ENCODE measurements at places on chromosomes 13 and 19.
A peak's percentile ranks its signal among the peaks of the same experiment; 100 is the strongest.

- DNase-seq: no peak
These were observed 27.4 kb downstream of the ARHGEF7 start for GRCh38 chr13:111142472-111142871.

DNA sequence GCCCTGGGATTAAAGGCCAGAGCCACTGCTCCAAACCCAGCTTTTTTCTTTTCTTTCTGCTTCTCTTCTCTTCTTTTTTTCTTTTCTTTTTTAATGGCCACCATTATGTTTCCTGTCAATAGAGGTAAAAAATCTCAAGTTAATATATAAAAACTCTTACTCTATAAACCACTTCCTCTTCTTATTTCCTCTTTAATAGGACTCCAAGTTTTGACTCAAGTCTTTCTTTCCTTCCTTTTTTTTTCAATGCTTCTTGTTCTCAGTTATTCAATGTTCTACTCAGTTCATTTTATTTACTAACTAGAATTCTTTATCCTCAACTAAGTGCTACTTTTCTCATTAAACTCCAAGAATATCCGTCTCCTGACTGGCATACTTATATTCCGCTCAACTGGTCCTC, 27.1 kb upstream of the MYCBP2 start:
- no peak for DNase-seq

- peak; percentile 48 for DNase-seq
These were observed 484 bp downstream of the IL11 start for GRCh38 chr19:55369653-55370304.

DNA sequence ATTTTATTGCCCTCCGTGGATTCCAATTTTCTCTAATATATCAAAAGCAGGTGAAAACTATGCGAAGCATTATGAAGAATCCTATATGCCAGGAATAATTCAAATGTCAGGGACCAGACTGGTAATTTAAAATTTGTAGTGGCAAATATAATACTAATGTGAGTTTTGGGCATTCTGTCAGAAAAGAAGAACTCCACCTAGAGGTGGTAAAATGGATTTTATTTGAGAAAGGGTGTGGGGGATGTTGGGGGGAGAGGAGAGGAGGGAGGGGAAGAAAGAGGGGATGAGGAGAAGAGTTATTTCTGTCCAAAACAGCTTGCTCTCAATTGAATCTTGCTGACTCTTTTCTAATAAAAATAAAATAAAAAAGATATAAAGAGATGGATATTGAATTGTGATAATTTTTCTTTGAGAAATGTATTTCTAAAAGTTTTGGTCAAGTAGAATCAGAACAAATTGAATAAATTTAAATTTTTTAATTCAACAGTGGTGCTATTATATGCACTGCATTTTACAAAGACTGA, 929.3 kb upstream of the SLITRK5 start:
- no peak for DNase-seq

- DNase-seq: no peak
These were observed 405.2 kb upstream of the PRR20A start for GRCh38 chr13:56735537-56735942.

GRCh38 chr13:30241532-30241931, 65.8 kb downstream of the KATNAL1 start:
- no peak for DNase-seq

Measured in RCC 7860 (cell line).